Activated CD4-positive, alpha-beta T cell treated with anti-CD3 and anti-CD28 coated beads, Interleukin-2, amount 50 U/mL, for 48 hours (primary cell): ENCODE measurements at places on chromosomes 16 and 17.

GRCh38 chr16:68503334-68503733 is 35.8 kb upstream of the ZFP90 start:
- DNase-seq: no peak

GRCh38 chr16:28130099-28131088 is 66.9 kb upstream of the GSG1L start:
- DNase-seq: no peak

DNA sequence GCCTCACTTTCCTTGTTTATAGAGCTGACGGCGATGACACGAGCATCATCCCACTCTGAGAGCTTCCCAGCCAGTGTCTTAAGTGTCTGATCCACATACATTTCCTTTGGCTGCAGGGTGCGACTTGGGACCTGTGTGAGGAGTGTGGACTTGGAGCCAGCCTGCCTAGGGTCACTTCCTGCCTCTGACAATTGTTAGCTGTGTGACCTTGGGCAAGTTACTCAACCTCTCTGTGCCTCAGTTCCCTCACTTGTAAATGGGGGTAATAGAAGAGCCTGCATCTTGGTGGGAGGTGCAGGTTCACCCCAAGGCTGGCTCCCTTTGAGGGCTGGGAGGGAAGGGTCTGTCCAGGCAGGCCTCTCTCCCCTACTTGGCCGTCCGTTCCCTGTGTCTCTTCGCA is 27.4 kb upstream of the GSE1 start:
- no peak for DNase-seq

DNA sequence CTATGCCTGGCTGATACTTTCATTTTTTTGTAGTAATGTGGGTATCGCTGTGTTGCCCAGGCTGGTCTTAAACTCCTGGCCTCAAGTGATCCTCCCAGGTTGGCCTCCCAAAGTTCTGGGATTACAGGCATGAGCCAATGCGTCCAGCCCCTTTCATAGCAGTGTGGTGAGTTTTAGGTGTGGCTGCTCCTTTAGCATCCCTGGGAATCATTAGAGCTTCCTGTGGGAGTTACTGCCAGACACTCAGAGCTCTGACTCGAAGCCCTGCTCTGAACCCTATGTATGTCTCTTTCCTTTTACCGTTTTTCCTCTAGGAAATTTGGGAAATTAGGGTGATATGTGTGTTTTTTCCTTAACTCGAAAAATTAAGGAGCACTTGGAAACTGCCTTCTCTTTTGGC is 44.5 kb downstream of the NDE1 start:
- DNase-seq: no peak

DNA sequence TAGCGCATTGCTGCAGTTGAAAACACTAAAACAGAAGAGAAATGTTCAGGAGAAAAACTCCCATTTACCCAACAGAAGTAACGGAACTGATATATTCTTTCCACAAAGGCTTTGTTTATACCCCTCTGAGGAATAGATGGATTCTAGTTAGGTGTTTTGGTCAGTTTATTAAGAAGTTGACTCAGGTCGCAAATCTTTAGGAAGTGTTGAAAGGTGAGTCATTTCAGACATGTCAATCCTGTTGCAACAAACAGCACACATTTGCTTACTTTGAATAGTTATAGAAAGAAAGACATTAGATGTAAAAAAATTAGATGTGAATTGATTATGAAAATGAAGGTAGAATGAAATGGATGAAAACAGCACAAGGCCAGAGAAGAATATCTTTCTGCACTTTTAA is 941.0 kb downstream of the KCNJ2 start:
- DNase-seq: no peak

GRCh38 chr16:14070555-14070876 is 603 bp upstream of the MRTFB start:
- no peak for DNase-seq
